Uterus (tissue), 4 donors: ENCODE measurements at places on chromosomes 4 and X.

DNA sequence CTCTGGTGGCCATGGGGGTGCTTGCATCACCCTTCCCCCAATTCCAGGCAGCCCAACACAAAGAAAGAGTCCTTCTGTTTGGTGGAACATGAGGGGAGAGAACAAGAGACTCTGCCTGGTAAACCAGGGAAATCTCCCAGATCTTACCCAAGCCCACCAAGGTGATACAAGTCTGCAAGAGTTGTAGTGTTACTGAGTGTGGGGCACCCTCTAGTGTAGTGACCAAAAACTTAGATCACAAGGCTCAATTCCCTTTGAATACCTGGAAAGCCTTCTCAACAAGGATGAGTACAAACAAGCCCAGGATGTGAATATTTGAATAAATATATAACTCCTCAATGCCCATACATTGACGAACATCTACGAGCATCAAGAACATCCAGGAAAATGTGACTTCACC, 64.7 kb downstream of the IL13RA2 start:
- DNase-seq = no peak

- no peak for DNase-seq
Observed at GRCh38 chrX:110053453-110053852, 50.5 kb downstream of the TMEM164 start.

- no peak for DNase-seq
Observed at GRCh38 chr4:152328582-152328981, 207.3 kb downstream of the FBXW7 start.

DNA sequence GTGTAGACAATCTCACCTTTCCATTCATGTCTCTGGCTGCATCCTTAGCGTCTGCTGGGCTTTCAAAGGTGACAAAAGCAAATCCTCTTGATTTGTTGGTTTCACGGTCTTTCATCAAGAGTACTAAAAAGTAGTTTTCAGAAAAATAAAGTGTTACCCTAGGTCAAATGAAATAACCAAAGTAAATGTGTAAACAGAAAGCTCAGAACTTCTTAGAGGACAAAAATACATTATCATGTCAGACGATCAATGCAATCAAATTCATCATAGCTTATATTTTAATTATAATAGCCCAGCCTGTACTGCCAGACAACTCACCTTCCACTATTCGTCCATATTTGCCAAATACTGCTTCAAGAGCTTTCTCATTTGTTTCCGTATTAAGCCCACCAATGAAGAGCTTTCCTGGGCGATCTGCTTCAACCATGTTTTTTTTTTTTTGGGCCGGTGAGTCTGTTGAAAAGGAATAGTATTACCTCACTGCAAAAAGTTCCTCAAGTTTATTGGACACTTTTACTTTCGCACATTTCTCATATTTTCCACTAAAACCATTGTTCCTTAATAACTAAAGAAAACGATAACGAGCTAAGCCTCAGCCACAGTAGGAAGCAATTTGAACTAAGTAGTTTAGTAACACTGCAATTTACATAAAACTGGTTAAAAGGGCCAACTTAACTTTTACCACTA, 1.4 kb downstream of the RBMX start:
- no peak for DNase-seq

GRCh38 chrX:3527811-3528210, 181.4 kb upstream of the MXRA5 start:
- DNase-seq = no peak

DNA sequence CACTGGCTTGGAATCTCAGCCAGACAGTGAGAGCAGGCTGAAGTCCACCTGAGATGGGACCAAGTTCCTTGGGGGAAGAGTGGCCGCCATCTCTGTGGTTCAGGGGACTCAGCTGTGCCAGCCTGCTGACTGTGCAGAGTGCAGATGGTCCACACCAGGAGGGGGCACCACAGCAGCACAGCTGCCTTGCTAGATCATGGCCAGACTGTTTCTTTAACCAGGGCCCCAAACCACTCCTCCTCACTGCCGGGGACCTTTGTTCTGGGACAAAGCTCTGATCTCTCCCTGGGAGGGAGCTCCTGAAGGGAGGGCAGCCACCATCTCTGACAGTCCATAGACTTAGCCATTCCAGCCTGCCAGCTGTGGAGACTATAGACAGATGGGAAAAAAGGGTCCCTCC, 2189.6 kb downstream of the PCDH7 start:
- DNase-seq = no peak

DNA sequence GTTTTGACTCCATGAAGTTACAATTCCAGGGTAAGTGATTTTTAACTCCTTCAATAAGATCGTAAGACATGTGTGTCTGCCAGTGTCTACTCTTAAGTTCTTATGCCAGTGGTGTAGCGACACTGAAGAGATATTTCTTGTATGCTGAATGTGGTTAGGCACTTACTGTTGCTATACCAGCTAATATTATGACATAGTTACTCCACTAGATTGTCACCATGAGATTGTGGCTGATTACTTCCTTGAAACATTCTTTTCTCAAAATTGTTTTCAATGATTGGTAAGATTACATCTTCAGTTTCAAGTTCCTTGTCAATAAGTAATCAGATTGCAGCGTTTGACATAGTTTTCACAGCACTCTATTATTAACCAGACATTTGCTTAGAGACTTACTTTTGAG, 60.6 kb upstream of the PAGE5 start:
- DNase-seq = no peak

GRCh38 chr4:67581913-67582312, 23.4 kb downstream of the STAP1 start:
- DNase-seq = no peak

DNA sequence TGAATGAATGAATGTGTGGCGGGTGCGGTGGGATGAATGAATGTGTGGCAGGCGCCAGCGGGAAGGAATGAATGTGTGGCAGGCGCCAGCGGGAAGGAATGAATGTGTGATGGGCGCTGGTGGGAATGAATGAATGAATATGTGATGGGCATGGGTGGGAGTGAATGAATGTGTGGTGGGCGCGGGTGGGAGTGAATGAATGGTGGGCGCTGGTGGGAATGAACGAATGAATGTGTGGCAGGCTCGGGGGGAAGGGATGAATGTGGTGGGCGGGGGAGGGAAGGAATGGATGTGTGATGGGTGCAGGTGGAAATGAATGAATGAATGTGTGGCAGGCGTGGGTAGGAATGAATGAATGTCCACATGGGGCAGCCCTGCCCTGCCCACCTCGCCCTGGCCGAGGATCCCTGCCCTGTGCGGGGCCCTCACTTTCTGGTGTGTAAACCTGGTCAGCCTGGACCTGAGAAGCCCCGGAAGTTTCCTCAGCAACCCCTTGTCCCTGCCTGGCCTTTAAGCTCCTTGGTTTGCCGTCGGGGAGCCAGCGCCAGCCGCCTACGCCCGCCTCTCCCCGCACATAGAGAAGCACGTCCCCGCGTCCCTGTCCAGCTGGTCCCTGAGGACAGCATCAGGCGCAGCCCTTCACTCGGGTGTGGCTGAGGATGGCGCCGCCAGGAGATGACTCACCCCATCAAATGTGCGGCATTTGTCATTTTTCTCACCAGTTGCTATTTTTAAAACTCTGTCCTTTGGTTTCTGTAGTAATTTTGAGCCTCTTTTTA, 112.8 kb upstream of the LRPAP1 start:
- DNase-seq = peak; percentile 67

DNA sequence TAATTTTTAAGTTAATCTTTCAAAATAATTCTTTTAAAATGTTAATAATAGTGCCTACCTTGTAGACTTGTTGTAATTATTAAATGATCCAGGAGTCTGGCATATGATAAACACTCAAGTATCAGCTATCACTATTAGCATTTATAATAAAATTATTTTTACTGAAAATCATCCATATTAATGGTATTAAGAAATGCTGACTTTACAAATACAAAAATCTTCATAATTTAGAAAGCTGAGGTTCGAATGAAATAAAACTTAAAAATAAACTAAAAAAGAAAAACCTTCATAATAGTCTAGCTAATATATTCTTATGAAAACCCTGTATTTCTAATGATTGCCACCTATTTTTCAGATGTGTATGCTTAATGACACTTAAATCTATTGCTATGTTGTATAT, 5.2 kb downstream of the MGARP start:
- no peak for DNase-seq

DNA sequence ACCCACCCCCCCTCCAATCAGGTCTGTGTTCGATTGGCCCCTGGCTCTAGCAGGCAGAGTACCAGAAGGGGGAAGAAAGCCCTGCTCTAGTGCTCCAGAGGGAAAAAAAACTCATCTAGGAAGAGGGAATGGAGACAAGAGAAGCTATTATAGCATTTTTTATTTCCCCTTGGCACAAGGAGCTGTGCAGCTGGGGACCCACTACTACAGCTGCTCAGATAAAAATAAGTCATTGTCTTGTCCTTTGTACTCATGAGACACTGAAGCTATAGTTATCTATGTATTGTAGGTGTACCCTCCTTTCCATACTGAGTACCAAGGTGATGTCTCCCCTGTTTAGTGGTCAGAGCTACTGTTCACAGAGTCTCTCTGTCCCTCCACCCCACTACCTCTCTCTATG, 14.3 kb downstream of the CCDC160 start:
- DNase-seq = no peak

GRCh38 chrX:112662559-112663427, 16.9 kb downstream of the LHFPL1 start:
- no peak for DNase-seq

- no peak for DNase-seq
Observed at GRCh38 chr4:106628586-106629267, 260.1 kb upstream of the GIMD1 start.
